Eye (tissue), 1 donor: ENCODE measurements at places on chromosomes 3 and 15.
A peak's percentile ranks its signal among the peaks of the same experiment; 100 is the strongest.

GRCh38 chr15:29674661-29675533 is 147.4 kb downstream of the TJP1 start:
- DNase-seq: peak; percentile 83

DNA sequence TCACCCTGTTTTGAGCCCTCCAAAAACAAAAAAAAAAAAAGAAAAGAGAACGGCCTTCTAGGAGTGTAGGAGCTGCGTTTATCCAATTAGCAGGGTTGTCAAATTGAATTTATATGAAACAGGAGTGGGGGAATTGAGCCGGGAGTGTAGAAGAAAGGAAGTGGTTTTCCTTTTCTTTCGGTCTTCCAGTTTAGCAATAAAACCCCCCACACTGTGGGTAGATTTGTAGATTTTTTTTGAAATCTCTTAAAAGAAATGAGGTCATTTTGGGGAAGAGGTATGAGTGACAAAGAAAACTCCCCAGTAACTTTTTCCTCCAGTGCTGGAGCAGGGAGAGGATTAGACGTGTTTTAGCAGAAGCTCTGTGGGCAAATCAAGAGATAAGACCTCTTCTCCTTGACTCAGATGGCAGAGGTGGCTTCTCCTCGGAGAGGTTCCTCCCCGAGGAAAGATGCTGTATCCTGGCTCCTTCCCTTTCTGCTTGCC is 30.8 kb downstream of the BOC start:
- DNase-seq: peak; percentile 91

GRCh38 chr3:58023531-58023930 is 15.3 kb downstream of the FLNB start:
- no peak for DNase-seq

- peak; percentile 86 for DNase-seq
Measured at GRCh38 chr3:126180477-126181397, at the start of gene ALDH1L1. ALDH1L1 (minus strand) TSS chr3:126180586; CDS start chr3:126160979, 19,607 bp downstream.

GRCh38 chr3:117788061-117788460 is 1078.5 kb downstream of the TUSC7 start:
- peak; percentile 75 for DNase-seq

DNA sequence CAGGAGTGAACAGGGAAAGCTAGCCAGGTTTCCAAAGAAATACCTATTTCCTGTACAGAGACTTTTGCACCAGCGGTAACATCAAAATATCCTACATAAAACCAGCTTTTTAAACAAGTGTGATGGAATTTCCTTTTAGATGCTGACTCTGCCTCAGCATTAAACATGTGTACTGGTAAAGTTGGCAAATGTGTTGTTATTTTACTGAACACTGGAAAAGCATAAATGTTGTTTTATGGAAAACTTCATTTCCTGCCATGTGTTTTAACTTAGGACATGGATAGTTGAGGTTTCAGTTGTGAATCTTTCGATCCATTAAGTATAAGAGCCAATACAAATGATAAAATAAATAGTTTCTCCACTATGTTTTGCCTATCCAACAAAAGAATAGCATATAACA is 15.7 kb downstream of the OXNAD1 start:
- DNase-seq: peak; percentile 65

DNA sequence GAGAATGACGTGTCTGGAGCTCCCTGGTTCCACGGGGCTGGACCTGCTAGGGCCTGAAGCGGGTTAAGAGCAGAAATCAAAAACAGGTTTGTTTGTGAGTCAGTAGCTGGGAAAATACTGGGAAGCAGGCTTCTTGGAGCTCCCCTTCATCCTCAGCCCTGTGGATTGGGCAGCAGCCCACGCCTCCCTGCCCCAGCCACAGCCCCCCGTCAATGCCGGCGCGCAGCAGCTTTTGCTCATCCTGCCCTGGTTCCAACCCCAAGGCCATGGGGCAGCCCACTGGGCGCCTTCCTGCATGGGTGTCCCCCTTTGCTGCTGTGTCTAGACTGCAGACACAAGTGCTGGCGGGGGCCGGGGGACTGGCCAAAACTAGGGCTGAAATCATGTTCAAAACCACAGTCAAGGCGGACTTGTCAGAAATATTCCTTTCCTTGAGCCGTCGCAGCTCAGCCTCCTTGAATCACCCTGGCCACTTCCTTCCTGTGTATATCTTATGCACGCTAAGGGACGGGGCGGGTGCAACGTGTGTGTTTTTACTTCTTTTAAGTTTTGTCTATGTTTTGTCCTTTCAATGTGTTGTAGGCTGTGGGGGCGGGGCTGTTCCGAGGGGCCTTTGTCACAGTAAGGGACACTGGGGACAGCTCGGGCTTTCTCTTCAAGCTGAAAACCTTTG is 108.1 kb downstream of the KLF13 start:
- no peak for DNase-seq

DNA sequence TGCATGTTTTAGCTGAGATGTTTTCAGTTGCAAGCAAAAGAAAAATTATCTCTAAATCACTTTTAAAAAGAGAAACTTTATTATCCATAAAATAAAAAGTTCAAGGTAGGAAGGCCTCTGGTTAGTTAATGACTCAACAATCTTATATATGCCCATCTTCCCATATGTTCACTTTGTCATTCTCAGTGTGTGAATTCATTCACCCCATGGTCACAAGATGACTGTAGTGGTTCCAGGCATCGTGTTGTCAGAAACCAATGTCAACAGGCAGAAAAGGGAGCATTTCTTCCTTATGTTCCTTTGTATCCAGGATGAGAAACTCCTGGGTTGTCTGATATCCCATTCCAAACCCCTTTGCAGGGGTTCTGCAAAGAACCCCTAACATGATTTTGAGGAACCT is 119.9 kb upstream of the RAP2B start:
- no peak for DNase-seq

GRCh38 chr15:50500352-50500751 is 46.1 kb downstream of the USP50 start:
- no peak for DNase-seq

GRCh38 chr3:195893516-195893915 is 14.8 kb downstream of the TNK2 start:
- DNase-seq: peak; percentile 39

- peak; percentile 50 for DNase-seq
Measured at GRCh38 chr15:33068511-33068990, 126.0 kb downstream of the FMN1 start.

DNA sequence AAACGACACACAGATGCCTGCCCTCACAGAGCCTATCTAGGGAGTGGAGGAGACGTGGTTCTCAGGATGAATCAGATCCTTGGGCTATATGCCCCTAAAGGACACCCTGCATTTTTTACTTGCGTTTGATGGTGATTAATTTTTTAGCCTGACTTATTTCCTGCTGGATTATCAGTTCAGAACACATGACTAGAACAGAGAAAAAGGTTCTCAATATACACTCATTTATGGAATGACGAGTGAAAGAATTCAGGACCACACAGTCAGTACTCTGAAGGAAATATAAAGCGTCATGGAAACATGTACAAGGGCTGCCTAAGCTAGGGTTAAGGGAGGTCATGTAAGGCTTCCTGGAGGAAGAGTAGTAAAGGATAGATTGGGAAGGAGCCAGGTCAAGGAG is 121.8 kb downstream of the SSR3 start:
- DNase-seq: no peak

DNA sequence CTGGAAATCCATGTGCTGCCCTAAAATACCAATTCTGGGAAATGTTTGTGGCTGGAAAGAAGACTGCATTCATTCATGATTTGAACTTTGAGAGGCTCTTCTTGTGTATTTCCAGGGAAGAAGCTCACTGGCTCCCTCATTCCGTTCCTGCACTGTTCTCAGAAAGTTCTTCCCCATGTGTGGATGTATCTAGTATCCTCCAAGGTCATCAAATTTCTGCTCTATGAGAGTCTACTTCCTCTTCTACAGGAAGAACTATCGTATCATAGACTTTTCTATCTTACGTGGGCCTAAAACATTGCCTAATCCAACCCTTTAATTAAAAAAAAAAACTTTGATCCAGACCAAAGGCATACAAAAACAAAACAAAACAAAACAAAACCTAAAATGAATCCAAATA is 2.9 kb downstream of the CCR3 start:
- no peak for DNase-seq

GRCh38 chr3:125358923-125359322 is 16.2 kb downstream of the ZNF148 start:
- no peak for DNase-seq

- DNase-seq: no peak
Measured at GRCh38 chr15:27481768-27482167, 510.8 kb downstream of the GABRG3 start.

- DNase-seq: peak; percentile 8
Measured at GRCh38 chr3:180855364-180855763, 57.1 kb upstream of the FXR1 start.

- DNase-seq: no peak
Measured at GRCh38 chr15:91967935-91968606, 114.6 kb downstream of the SLCO3A1 start.

DNA sequence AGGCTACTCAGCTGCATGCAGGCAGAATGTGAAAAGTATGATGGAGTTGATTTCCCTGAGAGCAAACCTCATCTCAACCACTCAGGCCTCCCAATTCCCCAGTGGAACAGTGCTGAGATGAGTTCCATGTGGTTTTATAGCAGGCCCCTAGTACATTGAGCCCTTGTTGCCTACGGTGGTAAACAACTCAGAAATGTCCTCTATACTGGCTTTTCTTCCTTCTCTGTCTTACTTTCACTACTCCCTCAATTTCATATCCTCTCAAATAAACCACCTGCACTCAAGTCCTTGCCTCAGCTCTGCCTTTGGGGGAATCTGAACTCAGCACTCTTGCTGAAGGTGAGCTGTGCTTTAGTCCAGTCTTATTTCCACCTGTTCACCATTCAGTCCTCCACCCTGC is 399.9 kb downstream of the PDCD6IP start:
- no peak for DNase-seq

GRCh38 chr15:88428053-88428452 is 39.1 kb downstream of the MRPL46 start:
- DNase-seq: peak; percentile 35

DNA sequence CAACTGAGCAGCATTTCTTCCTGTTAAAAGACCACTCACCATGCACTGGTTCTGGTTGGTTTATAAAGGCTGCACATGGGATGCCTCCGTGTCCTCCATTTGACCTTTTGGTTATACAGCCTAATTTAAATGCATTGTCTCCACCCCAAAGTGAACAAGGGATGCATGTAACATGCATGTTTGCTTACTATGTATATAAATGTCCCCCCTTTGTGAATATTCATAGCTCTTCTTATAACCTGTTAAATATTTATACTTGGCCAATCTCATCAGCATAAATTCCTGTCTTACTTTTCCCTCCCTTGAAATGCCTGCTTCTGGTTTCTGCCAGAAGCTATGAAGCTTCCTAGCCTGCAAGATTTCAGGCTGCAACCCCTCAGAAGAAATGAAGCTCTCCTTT is 27.4 kb downstream of the TARS3 start:
- no peak for DNase-seq

DNA sequence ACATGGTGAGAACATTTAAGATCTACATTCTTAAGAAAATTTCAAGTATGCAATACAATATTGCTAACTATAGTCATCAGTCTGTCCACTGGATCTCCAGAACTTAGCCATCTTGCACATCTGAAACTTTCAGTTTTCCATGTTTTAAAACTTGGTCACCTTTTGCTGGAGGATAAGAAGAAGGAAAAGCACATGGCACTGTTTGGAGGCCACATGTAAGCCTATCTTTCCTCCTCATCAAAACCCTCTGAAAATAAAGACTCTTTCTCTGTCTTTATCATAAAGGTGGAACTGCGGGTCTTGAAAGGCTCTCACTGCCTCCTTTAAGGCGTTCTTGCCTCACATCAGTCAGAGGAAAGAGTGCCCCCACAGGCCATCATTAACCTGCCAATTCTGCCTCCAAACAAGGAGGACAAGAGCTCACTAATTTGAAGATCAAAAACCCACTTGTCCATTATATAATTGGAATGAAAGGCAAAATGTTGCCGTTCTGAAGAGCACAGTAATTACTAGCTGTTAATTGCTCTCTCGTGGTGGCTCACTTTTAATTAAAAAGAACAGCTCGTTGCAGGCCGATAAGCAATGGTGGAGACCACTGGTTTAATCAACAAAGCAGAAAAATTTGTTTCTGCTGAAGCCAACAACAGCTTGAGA is 157.8 kb downstream of the MECOM start:
- peak; percentile 74 for DNase-seq

DNA sequence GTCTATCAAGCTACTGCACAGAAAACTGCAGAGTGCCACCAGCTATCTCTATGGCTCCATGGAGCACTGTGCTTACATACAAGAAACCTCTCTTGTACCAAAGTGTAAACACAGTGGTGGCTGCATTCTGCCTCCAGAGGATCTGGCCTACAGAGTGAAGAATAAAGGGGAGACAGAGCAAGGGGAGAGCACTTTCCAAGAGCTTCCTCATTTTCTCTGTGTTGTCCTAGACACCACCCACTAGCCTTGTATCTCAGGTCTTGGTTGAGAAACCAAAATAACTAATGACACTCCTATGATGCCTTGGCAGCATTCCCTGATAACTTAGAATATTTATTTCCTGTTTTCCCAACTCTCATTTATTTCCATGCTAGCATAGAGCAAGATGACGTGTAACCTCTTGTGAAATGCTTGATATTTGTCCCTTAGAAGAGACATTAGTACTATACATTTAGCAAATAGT is 56.9 kb upstream of the PHLDB2 start:
- DNase-seq: peak; percentile 7

GRCh38 chr3:73296859-73297258 is 235.4 kb downstream of the EBLN2 start:
- no peak for DNase-seq
